Stromal cell of bone marrow (primary cell): ENCODE measurements at places on chromosomes 7 and 10.

GRCh38 chr10:21293518-21294356 lies 231.7 kb downstream of the SKIDA1 start:
- no peak for DNase-seq

DNA sequence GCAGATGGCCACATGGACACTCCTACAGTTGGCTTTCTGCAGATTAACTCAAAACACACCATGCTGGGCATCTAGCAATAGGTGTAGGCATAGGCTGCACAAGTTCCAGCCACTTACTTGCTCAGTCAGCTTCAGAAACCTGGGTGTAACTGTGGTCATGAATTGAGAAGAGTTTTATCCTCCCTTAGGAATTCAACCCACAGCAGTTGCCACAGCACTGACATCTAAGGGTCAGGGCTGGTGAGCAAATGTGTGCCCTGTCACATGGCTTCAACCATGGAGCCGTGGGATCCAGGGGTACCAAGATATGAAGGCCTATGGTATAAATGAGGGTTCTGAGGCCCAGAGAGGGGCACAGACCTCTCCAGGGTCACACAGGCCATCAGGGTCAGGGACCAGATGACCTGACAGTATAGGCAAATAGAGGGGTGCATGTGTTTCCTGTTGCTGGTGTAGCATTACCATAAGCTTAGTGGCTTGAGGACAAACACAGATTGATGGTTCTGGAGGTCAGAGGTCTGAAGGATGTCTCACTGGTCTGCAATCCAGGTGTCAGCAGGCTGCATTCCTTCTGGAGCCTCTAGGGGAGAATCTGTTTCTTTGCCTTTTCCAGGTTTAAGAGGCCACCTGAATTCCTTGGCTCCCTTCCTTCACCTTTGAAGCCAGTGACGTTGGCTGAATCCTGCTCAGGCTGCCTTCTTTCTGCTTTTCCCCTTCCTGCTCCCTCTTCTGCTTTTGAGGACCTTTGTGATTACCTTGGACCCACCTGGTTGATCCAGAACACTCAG lies 24.1 kb downstream of the MINDY4 start:
- DNase-seq: no peak

GRCh38 chr7:12553416-12553815 lies 17.1 kb upstream of the SCIN start:
- no peak for DNase-seq

DNA sequence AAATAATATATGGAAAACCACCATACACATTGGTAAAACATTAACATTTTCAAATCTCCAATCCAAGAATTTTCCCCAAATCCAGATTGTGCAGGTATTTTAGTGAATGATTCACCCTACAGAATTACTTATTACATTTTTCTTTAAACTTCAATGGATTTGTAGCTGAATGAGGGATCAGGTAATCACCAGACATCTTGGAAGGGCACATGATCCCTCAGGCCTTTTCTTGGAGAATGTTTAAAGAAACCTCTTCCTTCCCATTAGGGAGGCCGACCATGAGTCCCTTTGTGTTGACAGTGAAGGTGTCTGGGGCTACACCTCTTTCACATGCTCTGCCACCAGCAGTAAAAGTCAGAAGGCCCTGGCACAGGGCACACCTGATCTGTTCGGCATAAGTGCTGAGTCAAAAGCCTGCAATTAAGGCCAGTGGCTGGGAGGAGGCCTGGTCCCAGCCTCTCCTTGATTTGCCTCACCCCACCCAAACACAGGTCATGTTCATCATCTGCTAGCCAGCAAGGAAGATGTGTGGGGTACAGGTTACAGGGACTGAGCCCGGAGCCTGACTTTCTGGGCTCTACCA lies 207.7 kb downstream of the SNX10 start:
- DNase-seq: no peak

DNA sequence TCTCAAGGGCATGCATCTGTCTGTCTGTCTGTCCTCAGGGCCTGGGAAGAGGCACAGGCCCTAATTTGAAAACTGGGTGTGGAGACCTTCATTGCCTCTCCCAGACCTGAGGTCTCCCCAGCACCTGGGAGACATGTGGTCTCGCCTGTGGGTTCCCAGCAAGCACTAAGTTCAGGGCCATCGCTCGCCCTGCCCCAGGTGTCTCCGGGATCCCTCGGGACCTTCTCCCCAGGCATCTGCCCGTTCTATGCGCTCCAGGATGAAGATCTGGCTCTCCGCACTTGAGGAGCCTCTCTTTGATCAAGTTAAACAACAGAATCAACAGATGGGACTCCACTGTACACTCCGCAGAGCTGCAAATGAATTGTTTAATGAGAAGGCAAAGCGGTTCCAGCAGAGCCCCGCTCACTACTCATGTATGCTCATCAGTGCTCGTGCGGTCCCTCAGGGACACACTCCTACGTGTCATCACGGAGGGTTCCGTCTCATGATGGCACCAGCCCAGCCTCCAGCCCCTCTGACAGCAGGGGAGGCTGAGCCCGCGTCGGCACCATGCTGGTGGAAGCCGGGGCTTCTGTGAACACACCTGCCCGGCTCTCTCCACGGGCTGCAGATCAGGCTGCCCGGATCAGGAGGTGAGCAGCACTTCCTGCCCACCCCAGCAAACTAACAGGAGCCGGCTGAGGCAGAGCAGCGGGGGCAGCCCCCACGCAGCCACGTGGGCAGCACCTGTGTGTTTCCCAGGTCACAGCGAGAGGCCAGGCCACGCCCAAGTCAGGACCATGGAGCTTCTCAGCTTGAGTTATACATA lies 132.8 kb downstream of the TCERG1L start:
- no peak for DNase-seq

DNA sequence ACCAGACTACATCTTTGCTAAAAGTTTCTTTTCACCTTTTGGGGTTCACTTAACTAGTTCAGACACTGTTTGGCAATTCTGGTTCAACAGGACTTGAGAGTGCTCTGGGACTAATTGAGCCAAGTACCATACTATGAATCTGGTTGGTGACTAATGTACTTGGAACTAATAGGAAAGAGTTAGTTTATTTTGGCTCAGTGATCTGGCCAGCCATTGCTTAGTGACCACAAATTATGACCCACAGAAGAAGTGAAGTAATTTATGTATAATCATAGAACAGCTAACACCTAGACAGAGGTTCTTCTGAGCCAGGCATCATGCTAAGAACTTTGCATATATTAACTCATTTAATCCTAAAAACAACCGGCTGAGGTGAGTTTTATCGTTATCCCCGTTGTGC lies 126.5 kb upstream of the JCAD start:
- DNase-seq: peak; percentile 83

- DNase-seq: no peak
These were observed 148.1 kb downstream of the ITGA8 start for GRCh38 chr10:15571575-15571974.

DNA sequence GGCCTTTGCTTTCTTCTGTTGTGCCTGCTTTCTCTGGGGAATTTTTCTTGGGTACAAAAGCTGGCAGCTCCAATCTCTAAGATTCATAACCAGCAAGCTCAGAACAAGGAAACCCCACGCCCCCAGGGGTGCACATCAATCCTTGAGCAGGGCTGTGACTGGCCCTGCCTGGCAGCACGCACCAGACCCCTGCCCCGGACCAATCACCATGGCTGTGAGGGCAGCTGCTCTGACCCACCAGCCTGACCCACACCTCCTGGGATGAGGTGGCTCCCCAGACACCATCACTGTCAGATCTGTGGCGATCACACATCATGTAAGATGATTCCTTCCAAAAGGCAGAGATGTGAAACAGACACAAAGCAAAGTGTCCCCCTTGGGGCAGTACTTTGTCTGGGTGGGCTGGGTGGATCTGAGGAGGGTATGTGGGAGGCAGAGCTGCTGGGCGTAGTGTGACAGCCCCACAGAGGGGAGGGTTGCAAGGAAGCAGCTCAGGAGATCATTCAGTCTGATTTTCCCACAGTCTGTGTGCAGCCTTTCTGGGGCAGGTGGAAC lies 175.5 kb upstream of the SHH start:
- no peak for DNase-seq

- DNase-seq: no peak
These were observed 96.8 kb downstream of the COL13A1 start for GRCh38 chr10:69898524-69898923.
